Stimulated activated CD8-positive, alpha-beta memory T cell treated with anti-CD3 and anti-CD28 coated beads, Interleukin-15, amount 100 ng/mL, for 48 hours (primary cell): ENCODE measurements at places on chromosomes 7 and 10.

DNA sequence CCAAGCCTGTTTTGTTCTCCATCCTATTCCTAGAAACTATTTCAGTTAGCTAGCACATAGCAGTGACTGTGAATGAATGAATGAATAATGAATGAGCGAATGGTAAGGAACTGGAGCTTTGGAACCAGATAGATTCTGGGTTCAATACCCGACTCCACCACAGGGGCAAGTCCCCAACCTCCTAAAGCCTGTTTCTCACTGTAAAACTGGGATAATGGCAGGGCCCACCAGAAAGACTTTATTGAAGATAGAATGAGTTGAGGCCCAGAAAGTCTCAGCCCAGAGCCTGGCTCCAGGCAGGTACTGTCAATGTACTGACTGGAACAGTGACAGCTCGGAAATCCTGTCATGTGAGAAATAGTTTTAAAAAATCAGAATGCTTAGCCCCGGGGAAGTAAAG is 1.1 kb upstream of the CDH23 start:
- no peak for DNase-seq

DNA sequence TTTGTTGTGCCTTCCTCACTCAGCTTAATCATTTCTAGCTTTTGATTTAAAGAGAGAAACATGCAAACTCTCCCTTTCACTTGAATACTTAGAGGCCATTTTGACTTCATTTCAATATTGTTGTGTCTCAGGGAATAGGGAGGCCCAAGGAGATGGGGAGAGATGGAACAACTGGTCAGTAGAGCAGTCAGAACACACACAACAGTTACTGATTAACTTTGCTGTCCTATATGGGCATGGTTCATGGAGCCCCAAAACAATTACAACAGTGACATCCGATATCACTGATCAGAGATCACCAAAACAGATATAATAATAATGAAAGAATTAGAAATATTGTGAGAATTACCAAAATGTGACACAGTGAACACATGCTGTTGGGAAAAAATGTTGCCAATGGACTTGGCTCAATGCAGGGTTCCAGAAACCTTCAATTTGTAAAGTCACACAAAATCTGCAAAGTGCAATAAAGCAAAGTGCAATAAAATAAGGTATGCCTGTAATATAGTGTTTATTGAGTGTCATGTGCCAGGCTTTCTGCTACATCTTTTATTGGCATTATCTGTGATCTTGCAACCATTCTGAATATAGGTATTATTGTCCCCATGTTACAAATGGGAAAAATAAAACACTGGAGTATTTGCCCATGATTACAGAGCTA is 38.2 kb downstream of the CCDC71L start:
- DNase-seq, result no peak

GRCh38 chr7:99990460-99990852 is 14.6 kb upstream of the AZGP1 start:
- DNase-seq, result no peak

GRCh38 chr10:119268871-119269506 is 61.6 kb downstream of the GRK5 start:
- peak; percentile 24 for DNase-seq

- DNase-seq, result no peak
Measured at GRCh38 chr7:22992874-22993840, 20.8 kb downstream of the HYCC1 start.

DNA sequence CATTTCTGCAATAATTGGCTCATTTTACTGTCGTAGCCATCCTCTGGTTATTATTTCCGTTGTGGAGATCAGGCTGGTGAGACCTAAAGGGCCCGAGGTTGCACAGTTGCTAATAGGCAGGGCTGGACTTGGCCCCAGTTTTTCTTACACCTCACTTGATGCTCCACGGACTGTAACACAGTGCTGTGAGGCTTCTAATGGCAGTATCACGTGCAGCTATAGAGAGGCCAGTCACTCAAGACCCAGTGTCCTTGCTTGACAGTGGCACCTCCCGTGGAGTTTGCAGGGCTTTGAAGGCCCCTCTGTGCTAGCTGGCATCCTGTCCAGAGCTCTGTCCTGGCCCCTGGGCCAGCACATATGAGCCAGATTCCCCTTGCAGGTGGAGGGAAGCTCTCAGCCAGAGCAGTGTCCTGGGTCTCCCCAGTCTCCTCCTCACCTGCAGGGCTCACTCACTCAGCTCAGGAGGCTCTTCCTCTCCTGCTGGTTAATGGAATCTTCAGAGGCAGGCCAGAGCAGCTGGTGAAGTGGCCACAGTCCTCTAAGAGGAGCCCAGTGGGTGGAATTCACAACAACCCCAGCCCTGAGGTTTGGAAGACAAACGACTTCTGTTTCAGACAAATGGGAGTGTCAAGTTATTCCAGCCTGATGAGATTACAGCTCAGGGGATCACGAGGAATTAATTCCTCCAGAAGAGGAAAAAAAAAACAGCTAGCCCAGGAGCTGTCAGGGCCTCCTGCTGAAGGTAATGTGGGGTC is 114.2 kb upstream of the FAM180A start:
- DNase-seq, result no peak

GRCh38 chr7:14896461-14896860 is 6.1 kb downstream of the DGKB start:
- DNase-seq, result no peak
